ENCODE measurements at places on chromosomes 2 and 18.

DNA sequence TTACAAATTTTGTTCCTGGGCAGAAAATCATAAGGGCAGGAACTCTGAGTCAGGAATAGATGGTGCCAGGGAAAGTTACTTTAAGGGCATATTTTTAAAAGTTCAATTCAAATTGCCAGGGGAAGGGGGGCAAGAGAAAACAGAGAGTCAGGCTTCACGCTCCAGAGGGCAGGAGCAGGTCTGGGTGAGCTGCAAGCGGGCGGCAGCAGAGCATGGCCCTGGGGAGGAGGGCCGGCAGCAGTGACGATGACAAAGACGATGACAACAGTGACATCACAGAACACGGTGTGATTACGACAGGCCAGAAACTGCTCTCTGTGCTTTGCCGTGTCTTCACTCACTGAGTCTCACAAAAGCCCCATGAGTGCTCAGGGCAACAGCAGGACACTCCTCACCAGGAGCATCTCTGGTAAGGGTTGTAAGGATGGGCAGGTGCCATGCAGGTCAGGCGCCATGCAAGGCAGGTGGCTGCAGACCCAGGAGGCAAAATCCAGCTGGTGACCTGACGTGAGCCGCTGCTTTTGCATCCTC is 23.3 kb downstream of the CHST10 start:
- no peak for DNase-seq

DNA sequence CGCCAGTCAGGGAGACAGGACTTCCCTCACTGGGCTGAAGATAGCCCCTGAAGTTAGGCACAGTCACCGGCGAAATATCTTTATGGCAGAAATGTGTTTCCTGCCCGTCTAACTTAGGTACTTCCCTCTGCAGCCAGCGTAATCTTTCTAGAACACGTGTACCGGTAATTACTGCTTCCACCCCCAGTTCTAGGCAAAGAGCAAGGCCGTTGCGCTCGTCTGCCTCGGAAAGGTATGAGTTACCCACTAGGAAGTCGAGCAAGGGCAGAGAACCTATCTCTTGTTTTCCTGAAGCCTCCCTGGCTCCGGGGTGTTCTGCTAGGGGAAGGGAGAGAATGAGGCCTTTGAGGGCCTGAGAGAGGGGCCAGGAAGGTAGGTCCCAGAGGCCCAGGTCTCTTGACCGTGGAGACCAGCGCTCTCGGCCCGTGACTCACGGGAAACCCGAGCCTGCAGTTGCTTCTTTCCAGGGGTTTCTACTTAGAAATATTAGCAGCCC is 70.0 kb downstream of the TWSG1 start:
- DNase-seq: peak; percentile 25

GRCh38 chr2:31413025-31413424 is 1.5 kb downstream of the XDH start:
- DNase-seq: no peak

DNA sequence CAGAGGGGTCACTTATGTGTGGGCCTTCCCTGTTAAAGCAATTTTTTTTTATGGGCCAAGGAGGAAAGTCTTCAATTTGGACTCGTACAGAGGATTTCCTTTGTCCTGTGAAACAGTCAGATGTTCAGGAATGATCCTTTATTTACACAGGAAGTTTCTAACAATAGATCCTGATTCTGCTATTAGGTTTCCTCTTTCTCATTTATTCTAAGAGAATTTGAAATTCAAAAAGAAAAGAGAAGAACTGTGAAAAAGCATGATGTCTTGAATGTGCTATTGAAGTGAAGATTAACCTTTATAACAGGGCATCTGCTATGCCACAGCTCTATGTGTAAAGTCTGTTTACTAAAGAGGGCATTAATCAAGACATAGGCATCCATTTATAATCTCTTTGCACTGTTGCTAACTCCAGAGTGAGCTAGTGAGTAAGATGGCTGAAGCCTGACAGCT is 105.3 kb upstream of the FAM98A start:
- DNase-seq: no peak

DNA sequence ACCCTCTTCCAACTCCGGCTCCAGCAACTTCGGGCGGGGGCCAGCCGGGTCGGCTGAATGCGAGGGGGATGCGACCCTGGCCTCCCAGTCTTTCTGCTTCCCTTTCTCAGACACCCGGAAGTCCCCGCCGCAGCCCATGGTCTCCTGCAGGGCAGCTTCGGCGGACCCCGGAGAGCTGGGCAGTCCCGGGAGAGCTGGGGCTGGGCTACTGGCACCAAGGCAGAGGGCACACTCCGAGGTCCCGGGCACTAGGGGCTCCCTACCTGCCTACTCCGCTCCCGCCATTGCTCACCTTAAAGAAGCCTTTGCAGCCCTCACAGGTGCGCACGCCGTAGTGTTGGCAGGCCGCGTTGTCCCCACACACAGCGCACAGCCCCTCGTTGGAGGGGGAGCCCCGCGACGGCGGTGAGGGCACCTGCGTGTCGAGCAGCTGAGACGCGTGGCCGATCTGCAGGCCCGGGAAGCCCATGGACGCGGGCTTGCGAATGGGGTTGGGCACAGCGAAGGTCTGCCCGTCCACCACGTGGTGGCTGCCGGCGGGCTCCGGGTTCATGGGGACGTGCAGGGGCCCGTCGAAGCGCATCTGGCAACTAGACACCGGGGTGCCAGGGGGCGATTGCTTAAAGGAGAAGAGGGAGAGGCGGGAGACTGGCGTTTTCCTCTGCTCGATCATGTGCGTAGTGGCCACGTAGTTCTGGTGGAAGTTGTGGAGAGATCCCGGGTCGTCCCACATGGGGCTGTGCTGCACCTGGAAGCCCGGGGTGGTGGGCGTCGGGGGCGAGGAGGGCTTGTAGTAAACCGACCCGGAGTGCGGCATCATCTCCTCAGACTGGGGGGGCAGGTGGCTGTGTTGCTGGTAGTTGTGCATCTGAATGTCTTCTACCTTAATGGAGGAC is 3.2 kb downstream of the NR4A2 start:
- DNase-seq: no peak

- no peak for DNase-seq
Measured at GRCh38 chr2:170190172-170190571, 12.2 kb downstream of the MYO3B start.

GRCh38 chr2:182941919-182942318 is 75.5 kb upstream of the FRZB start:
- no peak for DNase-seq

DNA sequence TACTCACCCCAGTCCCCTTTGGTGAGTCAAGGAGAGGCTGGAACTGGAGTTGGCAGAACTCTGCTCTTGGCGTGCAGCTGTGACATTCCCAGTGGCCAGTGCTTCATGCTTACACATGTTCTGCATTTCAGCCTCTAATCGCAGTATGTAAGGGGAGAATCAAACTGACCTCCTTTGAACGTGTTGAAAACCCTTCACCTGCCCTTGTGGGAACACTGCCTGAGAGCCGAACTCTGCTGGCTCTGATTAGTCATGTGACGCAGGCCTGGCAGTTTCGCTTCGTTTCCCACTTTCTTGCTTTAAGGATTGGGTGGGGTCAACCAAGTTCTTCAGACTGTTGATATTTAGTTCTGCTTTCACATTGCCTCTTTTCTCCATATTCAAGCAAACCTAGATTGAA is 173.8 kb upstream of the BCL2L11 start:
- no peak for DNase-seq

GRCh38 chr2:112061840-112062239 is 6.8 kb downstream of the TMEM87B start:
- DNase-seq: no peak

DNA sequence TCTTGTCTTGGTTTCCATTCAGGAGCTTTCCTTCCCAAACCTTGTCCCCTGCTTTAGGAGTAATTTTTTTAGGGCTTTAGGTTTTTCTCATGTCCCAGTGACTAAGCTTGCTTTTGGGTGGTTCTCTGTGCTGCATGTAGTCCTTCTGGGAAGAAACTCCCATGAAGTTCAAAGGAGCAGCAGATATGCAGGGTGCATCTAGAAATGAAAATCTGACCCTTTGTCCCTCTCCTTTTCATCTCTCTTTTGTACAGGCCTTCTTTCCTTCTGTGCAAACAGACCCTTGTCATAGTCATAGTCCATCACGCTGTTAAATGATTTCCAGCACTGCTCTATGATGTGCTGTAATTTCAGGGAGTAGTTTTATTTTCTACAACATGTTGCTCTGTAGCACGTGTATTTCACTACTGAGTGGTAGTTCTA is 20.4 kb downstream of the FMNL2 start:
- DNase-seq: no peak

DNA sequence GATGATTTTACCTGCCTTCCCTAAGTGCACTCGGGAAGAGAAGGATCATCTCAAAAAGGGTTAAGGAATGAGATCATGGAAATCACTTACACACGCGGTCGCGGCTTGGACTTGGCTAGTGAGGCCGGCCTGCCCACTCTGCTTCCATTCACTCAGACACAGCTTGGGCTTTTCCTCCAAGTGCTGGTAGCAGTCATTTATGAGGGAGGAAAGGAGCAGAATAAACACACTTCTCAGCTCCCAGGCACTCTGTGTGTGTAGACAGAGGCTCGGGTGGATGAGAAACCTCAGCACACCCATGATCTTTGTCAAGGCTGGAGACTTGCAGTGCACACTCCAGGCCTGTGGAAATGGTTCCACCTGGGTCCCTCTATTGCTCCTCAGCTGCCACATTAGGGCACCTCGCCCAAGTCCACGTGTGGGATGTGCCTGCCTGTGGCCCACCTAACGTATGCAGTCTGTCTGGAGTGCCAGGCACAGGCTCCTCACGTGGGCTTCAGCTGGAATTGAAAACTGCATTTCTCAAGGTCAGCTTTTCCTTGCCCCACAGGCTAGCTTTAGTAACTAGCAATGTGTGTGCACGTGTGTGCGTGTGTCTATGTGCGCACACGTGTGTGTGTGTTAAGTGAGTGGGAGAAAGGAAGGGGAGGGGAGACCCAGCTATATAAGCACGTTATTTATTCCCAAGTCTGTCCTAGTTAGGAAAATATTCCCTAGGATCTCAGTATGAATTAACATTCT is 288.4 kb downstream of the SOX11 start:
- no peak for DNase-seq

DNA sequence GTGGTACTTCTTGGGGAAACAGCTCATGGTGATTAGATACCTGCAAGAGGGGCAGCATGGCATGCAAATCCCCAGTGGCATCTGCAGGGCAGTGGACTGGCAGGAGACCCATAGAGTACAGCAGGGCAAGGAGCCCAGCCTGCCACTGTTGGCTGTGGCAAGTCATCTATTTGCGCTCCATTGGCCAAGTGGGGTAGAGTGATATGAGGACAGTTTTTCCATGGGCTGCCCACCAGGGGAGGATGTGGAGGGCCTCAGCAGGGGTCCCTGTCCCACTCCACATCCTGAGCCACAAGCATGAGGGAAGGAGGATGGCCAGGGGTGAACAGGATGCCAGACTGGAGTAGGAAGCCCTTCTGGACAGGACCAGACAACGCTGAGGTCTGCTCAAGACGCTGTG is 50.9 kb upstream of the OTOF start:
- no peak for DNase-seq

DNA sequence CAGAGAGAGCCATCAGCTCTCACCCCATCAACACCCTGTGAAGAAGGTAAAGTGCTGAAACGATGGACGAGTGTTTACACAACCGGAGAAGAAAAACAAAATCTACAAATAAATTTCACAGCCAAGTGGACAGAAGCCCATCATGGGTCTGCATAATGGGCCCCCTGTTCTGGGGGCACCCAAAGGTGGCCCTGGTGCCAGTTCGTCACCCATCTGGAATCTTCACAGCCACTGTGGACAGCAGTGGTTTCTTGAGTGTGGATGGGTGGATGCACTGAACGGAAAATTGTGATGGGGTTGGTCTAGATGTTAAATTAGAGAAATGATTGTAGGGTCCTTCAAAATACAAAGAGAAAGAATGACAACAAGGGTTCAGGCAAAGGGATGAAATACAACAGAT is 38.8 kb downstream of the ANKMY1 start:
- DNase-seq: no peak

DNA sequence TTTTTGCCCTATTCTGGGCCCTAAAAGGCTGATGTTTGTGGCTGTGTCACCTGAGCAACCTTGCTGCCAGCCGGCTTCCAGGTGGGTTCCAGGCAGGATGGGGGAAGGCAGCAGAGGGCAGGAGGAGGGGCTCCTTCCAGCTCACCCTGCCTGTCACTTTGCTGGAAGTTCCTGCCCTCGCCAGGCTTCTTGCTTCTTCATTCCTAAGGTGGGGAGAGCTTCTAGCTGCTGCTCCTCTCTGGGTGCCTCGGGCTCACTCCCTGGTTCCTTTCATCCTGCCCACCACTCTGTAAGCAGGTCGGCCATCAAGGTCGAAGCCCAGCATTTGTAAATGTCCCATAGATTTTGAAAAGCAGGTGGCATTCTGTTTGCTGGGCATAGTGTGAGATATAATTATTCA is 249.4 kb upstream of the HS6ST1 start:
- DNase-seq: no peak

DNA sequence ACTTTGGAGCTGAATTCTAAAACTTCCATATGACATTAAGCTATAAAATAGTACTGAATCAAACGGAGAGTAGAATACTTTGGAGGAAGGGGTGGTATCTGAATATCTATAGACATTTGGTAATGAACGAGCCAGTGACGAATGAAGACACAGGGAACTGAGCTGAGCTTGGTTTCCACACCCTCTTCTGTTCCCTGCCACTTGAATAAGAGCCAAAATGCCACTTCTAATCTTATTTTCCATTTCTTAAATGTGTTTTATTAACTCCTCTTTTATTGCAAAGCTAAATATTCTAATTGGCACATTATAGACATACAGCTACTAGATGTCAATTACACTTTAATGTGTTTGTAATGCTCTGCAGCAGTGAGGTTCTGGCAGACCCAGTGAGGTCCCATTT is 76.1 kb downstream of the AFF3 start:
- DNase-seq: no peak

GRCh38 chr2:112339986-112340385 is 64.6 kb downstream of the ZC3H6 start:
- DNase-seq: no peak

GRCh38 chr2:241188361-241189092 is at the start of gene ANO7:
Gene ANO7, plus strand, starts transcription at chr2:241188677. Its CDS starts 1,387 bp downstream, at chr2:241190064.
- DNase-seq: no peak

- no peak for DNase-seq
Measured at GRCh38 chr18:12478269-12479047, 70.7 kb downstream of the PRELID3A start.

- DNase-seq: no peak
Measured at GRCh38 chr2:45263147-45263546, 253.9 kb upstream of the SIX2 start.

- DNase-seq: no peak
Measured at GRCh38 chr18:9096685-9097084, 5.8 kb upstream of the NDUFV2 start.

GRCh38 chr18:61651880-61652268 is 240.9 kb downstream of the RNF152 start:
- no peak for DNase-seq

- DNase-seq: no peak
Measured at GRCh38 chr2:72325592-72326422, 178.1 kb upstream of the CYP26B1 start.

DNA sequence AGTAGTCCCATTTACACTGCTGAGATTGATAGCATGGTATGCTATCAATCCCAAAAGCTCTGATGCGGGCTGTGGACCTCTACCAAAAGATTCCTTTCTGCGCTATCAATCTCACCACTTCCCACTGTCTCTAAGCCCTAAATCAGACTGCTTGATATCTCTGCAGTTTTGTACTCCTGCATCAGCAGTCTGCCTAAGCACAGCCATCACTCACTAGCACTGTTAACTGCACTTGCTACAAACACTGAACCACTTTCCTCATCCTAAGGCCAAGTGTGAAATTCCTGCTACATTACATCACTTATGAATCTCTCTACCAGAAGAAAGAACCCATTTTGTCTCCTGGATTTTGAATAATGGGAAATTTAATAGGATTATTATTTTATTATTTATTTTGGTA is 237.0 kb downstream of the HNMT start:
- no peak for DNase-seq

- DNase-seq: no peak
Measured at GRCh38 chr2:6008726-6009125, 316.5 kb downstream of the SOX11 start.

- DNase-seq: no peak
Measured at GRCh38 chr2:175228179-175228578, 46.7 kb upstream of the ATP5MC3 start.

Data from CD4-positive, alpha-beta T cell treated with Interleukin-6 at 100 ng/mL for 8 hours (primary cell).